HCEC 1CT (cell line): ENCODE measurements at places on chromosomes 2 and 18.

- DNase-seq = no peak
Observed at GRCh38 chr2:88212251-88212790, 42.2 kb downstream of the THNSL2 start.

DNA sequence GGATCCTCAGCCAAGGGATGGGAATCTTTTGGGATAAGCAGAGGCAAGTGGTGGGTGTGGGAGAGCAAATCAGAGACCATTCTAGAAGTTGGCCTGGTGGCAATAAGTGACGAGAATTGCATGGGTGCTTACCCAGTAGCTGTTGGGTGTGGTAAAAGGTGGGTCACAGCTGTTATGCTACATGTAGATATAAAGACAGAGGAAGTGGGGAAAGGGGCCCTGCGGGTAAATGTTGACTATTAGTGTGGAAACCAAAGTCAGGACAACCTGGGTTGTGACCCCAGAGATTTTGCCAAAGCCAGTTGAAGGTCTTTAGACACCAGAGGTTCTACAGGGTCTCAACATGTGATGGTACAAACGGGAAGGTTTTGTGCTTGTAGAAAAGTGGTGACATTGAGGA is 443.6 kb upstream of the HNRNPA3 start:
- DNase-seq = no peak

GRCh38 chr2:12716032-12716281 is 779 bp upstream of the TRIB2 start:
- peak; percentile 63 for DNase-seq

DNA sequence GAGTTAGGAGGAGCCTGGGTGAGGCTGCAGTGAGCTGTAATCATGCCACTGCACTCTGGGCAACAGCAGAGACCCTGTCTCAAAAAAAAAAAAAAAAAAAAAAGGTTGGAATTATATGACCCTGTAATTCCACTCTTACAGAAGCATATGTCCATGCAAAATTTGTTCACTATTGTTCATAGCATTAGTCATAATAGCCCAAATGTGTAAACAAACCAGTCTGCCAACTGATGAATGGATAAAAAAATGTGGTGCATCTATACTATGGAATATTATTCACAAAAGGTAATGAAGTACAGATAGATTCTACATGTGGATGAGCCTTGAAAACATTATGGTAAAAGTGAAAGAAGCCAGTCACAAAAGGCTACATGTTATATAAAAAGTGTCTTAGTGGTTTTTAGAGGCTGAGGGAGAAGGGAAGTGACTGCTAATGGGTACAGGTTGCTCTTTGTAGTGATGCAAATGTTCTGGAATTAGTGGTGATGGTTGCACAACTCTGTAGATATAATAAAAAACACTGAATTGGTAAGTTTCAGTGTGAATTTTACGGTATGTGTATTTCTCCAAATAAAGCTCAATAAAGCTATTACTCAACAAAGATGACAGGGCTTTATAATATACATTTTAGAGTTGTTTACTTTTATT is 9.4 kb downstream of the COA5 start:
- DNase-seq = peak; percentile 80

GRCh38 chr18:79388043-79388442 is 7.7 kb upstream of the NFATC1 start:
- no peak for DNase-seq

DNA sequence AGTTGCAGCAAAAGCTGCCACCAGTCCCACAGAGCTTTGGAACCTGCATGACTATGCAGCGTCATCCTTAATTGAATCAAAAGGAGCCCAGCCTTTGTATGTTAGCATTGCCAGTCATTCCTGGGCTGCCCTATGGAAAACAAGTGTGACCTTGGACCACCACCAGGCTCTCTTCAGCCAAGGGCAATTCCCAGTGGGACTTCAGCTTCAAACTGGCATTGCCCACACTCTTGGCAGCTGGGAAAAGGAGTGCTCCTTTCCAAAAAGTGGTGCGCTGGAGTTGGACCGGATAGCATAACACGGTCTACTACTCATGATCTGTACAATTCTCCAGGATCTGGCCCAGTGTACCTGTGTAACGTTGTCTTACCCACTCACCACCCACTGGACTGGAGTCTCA is 259.5 kb downstream of the MREG start:
- no peak for DNase-seq

DNA sequence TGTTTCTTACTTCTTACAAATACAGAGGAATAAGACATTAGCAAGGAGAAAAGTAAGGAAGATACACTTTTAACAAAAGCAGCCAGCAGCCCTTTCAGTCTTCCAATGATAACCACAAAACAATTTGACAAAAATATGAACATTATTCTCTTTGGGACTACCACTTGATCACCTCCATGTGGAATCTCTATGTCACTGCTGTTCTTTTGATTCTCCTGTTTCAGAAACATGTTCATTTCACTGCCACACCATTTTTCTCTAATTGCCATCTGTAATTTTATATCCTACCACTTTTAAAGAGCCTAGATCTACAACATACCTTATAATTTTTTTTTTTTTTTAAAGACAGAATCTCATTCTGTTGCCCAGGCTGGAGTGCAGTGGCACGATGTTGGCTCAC is 10.9 kb downstream of the INO80D start:
- no peak for DNase-seq

- no peak for DNase-seq
Observed at GRCh38 chr2:108423502-108424251, 25.3 kb upstream of the GCC2 start.

- DNase-seq = no peak
Observed at GRCh38 chr2:133498662-133499585, 69.3 kb downstream of the NCKAP5 start.

DNA sequence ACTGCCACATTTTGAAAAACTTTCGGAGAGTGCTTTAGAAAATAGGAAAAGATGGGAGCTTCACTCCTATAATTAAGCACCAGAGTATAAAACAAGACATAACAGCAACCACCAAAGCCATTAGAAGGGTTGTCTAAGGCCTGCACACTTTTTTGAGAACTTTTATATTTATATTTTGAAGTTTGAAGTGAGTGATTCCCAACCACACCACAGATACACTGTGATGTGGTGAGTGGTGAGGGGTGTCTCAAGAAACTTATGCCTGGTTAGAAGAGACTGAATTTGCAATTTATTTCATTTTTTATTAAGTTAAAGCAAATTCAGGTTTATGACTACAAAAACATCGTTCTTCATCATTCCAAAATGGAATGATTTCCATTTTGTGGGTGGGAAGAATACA is 161.9 kb downstream of the DNAH6 start:
- no peak for DNase-seq

- DNase-seq = peak; percentile 46
Observed at GRCh38 chr2:56648802-56649201, 465.0 kb downstream of the CCDC85A start.

- DNase-seq = peak; percentile 72
Observed at GRCh38 chr2:28166956-28167355, 225.7 kb upstream of the FOSL2 start.

GRCh38 chr18:55161916-55162315 is 202.7 kb upstream of the CCDC68 start:
- DNase-seq = no peak

- DNase-seq = no peak
Observed at GRCh38 chr18:78914249-78914935, 65.2 kb upstream of the SALL3 start.

- DNase-seq = no peak
Observed at GRCh38 chr2:240581811-240582210, 4.7 kb upstream of the CAPN10 start.

DNA sequence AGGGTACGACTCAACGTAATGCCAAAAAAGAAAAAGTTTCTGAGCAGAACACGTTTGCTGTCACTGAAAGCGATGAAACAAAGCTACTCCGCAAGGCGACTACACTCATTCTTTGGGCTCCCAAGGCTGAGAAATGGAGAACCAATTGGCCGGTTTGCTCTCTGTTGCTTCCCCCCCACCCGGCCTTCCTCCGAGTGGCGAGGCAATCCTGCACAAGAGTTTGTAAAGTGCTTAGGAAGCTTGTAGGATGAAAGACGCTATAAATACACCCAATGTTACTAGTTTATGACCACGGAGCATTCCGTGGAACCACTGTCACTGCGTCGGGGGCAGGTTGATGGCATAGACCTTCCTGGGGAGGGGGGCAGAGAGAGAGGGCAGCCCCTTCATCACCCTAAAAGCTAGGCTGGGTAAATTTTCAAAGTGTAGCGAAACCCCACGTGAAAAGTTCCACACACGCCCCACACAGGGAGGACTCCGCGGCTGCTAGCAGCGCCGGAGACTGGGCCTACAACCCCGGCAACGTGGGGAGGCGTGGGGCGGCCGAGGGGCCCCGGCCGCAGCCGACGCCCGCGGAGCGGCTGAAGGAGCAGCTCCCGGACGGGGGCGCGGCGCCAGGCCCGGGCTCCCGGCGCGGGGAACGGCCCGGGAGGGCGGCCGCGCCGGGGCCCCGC is 915 bp downstream of the CUL3 start:
- peak; percentile 43 for DNase-seq

GRCh38 chr2:3008561-3008960 is 369.1 kb downstream of the EIPR1 start:
- DNase-seq = no peak

- DNase-seq = no peak
Observed at GRCh38 chr2:232973796-232974195, 39.3 kb downstream of the NGEF start.

GRCh38 chr2:142668420-142668819 is 209.0 kb upstream of the KYNU start:
- DNase-seq = no peak

- DNase-seq = no peak
Observed at GRCh38 chr2:36789181-36789804, 92.8 kb downstream of the VIT start.

DNA sequence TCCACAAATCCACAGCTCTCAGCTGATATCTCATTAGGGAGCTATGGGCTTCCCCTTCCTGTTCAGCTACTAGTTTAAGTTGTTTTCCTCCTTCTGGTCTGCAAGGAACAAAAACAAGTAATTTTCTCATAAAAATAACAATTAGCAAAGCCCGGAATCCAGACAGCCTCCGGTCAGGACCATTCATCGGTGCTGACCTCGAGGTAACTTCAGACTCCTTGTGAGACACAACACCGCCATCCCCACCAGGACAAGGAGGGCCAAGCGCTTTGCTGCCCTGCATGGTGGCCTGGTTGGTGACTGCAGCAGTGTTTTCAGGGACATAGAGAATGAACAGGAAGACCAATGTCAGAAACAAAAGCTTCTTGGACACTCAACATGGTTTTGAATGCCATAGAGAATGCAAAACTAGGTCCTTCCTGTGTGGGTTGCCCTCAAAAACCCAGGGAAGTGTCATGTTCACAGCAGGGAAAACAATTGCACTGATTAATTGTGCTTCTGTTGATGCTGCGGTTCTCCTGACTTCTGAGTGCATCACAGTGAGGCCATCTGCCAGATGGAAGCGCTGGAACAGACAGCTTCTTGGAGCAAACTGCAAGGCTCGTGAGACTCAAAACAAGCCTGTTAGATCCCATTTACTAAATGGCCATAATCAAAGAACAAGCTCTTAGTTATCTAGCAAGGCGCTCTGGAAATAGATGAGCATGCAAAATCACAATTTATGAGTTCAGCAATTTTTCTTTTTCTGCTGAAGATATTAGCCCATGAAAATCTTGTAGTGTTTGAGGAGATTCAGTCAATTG is 77.1 kb downstream of the HS1BP3 start:
- peak; percentile 32 for DNase-seq

DNA sequence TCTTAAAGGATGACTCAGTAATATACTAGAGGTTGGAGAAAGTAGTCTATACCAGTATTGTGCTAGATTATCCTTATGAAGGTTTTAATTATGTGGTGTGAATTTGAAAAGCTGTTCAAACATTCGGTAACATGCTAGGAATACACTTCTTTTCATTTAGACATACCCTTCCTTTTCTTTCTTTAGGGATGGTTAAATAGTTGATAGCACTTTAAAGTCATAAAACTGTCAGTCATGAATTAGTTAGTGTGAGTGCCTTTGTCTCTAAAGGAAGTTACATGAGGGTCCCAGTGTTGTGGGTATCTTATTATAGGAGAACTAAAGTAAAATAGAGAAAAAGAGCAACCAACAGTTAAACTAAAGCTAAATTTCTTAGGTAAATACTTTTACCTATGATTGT is 149.3 kb downstream of the CSRNP3 start:
- DNase-seq = no peak

GRCh38 chr2:166343467-166343866 is 32.3 kb downstream of the SCN9A start:
- no peak for DNase-seq

GRCh38 chr2:17416884-17417391 is 101.3 kb downstream of the RAD51AP2 start:
- peak; percentile 97 for DNase-seq

DNA sequence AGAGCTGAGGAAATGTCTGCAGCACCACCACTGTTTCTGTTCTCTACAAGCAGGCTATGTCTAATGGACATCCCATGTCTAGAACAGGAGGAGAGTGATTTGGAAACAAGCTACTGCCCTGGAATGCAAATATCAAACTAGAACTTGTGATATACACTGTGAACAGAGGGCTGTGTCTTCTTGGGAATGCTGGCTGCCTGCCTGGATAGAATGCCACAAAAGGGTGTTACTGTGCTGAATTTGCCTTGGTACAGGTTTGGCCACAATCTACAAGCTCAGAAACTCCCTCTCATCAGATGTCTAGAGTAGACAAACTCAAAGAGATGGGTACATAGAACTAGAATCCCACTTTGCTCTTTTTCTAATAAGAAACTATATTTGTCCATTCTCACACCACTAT is 170.5 kb downstream of the NYAP2 start:
- DNase-seq = no peak

GRCh38 chr18:28999726-29000125 is 822.8 kb upstream of the CDH2 start:
- no peak for DNase-seq

- no peak for DNase-seq
Observed at GRCh38 chr2:118748245-118748885, 99.1 kb downstream of the EN1 start.

- DNase-seq = no peak
Observed at GRCh38 chr2:190940454-190940853, 59.8 kb downstream of the GLS start.

- DNase-seq = no peak
Observed at GRCh38 chr2:55518841-55519165, 715 bp upstream of the CFAP36 start.

DNA sequence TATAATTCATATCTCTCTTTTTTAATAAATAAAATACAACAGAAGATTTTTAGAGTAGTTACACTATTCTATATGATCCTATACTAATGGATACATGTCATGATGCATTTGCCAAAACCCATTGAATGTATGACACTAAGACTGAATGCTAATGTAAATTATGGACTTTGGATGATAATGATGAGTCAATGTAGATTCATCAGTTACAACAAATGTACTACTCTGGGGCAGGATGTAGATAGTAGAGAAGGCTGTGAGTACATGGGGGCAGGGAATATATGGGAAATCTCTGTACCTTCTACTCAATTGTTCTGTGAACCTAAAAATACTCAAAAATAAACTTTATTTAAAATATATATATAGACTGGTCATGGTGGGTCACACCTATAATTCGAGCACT is 45.6 kb upstream of the NEDD4L start:
- DNase-seq = peak; percentile 76

DNA sequence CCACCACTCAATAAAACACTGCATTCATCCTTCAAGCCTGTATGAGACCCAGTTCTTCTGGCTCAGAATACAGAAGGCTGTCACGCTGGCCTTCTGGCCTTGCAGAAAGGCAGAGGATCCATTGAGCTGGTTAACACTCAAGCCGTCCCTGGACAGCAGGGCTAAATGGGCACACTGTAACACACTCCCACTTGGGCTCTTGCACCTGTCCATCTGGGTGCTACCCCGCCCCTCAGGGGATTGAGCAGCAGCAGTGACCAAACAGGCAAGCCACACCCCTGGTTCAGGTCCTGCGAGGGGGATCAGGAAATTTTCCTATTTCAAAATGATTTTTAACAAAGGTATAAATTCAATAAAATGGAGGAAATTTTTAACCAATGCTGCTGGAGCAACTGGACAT is 936.0 kb downstream of the CNTNAP5 start:
- DNase-seq = no peak
